ENCODE measurements at places on chromosomes 12 and 14. TPM values are rescaled to one million over a fixed set of nuclear protein-coding genes. Genes with fewer than 3 reads are reported as not detected.

DNA sequence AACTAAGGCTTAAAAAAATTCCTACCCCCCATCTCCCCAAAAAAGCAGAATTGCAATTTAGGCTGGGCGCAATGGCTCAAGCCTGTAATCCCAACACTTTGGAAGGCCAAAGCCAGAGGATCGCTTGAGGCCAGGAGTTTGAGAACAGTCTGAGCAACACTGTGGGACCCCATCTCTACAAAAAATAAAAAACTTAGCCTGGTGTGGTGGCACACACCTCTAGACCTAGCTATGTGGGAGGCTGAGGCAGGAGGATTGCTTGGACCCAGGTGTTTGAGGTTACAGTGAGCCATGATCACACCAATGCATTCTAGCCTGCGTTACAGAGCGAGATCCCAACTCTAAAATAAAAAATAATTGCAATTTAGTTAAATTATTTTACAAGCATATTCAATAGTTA lies 54.1 kb downstream of the CPM start:
- DNase-seq: no peak

The RIMBP2 gene
- total RNA-seq: 1.7 TPM

GRCh38 chr12:115140981-115141655 lies 457.1 kb upstream of the TBX3 start:
- DNase-seq: no peak

The NRIP2 gene
- total RNA-seq: 3.6 TPM
